GM04503 (cell line): ENCODE measurements at places on chromosomes 16 and 17.
A peak's percentile ranks its signal among the peaks of the same experiment; 100 is the strongest.

DNA sequence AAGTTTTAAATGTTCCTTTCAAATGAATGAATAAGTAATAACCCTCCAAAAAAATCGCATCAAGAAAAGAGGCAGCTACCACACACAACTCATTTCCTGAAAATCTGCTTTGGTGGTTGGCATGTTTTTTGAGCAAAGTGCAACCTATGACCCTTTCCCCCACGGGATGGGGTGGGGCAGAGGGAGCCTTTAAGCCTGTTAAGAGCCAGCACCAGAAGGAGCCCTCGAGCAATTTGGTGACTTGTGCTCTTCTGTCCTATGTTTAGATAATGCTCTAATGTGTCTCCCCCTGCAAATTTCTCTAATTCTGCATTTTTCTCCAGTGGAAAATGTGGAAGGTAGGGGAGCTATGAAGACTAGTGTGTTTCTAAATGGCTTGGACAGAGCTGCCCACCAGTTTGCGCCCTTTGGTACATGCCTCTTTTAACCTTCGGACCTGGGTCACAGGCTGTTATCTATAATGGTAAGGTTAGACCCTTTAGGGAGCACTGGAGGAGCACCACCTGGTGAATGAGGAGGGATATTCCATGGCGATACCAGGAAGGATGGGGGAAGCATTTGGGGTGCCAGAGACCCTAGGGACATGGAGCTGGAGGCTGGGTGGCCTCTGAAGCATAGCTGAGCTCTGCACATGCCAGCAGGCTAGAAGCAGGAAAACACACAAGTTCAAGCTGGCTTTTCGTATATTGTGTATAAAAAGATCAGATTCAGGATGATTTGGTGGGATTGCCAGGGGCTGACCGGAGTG lies 1.6 kb downstream of the PYCARD start:
- DNase-seq: no peak

DNA sequence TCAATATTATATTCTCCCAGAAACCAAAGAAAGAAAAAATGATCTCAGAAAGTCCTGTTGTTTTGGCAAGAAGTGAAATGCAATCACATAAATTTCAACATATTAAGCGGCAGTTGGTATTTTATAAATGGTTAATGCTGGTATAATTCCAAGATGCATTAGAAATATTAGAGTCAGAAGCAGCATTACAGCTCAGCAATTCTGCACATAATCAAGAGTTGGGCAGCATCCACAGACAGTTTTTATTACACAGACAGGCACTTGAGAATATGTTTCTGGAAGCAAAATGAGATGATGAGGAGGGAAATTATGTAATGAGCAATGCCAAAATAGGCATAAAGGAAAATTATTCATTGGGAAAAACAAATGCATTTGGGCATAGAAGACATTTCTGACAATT lies 148.1 kb downstream of the KCNJ2 start:
- no peak for DNase-seq

GRCh38 chr17:32660496-32660985 lies 173.7 kb downstream of the CDK5R1 start:
- no peak for DNase-seq

GRCh38 chr17:73429440-73430164 lies 117.8 kb upstream of the CDC42EP4 start:
- peak; percentile 5 for DNase-seq

- no peak for DNase-seq
These were observed 7.4 kb downstream of the KIFC3 start for GRCh38 chr16:57794849-57795430.

DNA sequence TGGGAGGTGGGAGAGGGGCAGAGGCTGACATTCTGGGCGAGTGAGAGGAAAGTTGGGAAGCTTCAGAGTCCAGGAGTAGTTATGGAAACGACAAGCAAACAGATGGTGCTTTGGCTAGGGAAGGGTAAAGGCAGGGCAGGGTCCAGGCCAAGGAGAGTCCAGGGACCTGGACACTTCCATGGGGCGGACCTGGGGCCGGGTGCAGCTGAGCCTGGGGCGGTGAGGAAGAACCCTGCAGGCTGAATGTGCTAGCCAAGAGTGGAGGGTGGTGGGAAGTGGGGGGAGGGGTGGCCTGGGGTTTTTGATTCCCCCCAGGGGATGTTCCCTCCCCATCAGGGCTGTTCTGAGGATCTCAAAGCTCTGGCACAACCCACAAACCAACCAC lies 2.6 kb downstream of the PPP1R9B start:
- no peak for DNase-seq

GRCh38 chr17:32445971-32446370 lies 1.7 kb downstream of the PSMD11 start:
- DNase-seq: no peak

- DNase-seq: peak; percentile 73
These were observed 29.0 kb downstream of the MARCHF10 start for GRCh38 chr17:62778990-62779681.

- no peak for DNase-seq
These were observed 40.0 kb upstream of the CCL1 start for GRCh38 chr17:34403006-34403405.

GRCh38 chr16:23121024-23121423 lies 28.2 kb downstream of the USP31 start:
- no peak for DNase-seq

DNA sequence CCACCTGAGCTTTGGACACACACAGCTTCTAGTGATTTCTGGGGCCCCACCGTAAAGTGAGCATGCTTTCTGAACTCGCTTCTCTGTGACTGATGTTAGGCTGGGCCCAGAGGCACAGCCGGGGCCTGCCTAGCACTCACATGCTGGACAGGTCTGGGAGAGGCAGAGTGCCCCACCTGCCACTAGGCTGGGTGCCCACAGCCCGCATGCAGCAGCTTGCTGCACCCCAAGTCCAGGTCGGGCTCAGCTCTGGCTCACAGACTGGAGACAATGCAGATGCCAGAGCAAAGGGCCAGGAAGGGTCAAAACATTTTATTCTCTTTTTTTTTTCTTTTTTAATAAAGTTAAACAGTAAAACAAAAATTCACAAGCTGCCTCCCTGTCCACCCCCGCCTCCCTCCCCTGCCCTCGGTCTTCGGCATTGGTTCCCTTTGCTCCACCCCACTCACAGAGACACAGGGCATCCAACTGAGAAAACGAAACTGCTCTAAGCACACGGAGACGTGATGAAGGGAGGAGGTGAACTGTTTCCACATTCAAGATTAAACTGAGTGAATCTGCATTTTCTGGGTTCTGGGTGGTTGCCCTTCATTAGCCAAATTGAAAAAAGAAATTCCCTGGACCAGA lies 9.7 kb downstream of the CNP start:
- no peak for DNase-seq

DNA sequence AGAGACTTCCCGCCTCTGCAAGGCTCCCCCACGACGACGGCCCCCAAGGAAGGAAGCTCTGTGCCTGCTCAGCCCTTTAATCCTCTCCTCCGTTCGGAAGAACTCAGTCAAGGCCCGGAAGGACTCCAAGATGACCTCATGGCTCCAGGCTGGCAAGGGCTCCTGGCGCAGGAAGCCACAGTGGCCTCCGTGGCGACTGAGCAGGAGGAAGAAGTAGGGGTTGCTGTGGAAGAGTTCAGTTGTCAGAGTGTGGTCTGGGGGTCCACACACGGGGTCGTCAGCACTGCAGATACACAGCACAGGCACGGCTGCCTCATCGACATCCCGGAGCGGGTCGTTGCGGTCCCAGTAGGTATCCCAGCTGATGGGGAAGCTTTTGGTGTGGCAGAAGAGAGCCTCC lies 4.2 kb downstream of the ABHD15 start:
- DNase-seq: no peak

- no peak for DNase-seq
These were observed 115.1 kb upstream of the RPL38 start for GRCh38 chr17:74088285-74088933.

DNA sequence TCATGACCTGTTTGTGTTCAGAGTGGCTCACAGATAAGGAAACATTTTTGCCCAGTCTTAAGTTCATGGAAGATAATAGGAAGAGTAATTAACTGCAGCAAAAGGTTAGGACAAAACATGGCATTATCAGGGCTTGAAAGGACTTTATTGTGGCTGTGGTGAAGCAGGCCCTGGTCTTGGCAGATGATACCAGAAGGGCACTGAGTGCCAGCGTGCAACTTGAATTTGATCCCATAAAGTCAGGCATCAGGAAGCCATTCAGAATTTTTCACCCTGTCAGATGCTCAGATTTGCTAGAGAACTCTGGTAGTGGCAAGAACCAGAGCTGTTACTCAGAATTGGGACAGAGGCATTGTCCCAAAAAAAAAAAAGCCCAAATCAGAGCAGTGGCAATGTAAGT lies 11.2 kb upstream of the COG7 start:
- no peak for DNase-seq

GRCh38 chr16:73092236-73092781 lies 44.4 kb upstream of the ZFHX3 start:
- DNase-seq: no peak

GRCh38 chr16:75099738-75100602 lies 16.6 kb downstream of the LDHD start:
- no peak for DNase-seq

DNA sequence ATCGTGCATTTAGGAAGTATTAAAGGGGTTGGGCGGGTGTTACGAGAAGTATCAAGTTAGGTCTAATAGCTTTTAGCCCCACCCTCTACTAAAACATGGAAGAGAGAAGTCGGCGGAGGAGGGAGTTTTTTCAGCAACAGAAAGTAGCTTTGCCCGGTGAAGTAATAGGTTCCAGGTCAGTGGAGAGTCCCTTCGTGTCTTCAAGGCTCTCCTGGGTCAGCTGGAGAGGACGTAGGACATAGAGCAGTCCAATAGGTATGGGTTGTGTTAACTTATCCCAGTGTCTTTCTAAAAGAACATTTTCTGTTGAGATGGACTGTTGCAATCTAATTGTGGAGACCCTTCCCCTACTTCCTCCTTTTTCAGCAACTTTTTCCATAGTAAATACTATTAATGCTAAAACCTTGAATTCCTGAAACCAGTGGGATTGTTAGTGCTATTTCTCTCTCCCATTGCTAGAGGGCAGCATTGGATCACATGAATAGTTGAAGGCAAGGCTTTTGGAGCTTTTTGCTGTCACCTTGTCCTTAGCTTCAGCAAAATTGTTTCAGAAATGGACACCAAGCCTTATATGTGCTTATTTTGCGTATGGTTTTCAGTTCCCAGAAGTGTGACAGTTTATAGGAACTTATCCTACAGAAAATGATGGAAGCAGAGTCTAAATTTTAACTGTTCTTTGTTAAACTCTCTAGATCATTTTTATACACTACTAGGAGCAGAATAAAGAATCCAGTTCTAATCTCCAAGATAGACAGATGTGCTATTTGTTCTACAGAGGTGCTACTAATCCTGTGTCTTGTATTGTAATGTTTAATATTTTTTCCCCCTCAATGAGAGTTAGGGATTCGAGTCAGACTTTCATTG lies 38.4 kb downstream of the UTP18 start:
- no peak for DNase-seq

- DNase-seq: peak; percentile 90
These were observed at the start of gene CHD9NB for GRCh38 chr16:53052519-53053501. Gene CHD9NB (minus strand): TSS chr16:53052897. CDS start chr16:53044158, 8,739 bp downstream.

DNA sequence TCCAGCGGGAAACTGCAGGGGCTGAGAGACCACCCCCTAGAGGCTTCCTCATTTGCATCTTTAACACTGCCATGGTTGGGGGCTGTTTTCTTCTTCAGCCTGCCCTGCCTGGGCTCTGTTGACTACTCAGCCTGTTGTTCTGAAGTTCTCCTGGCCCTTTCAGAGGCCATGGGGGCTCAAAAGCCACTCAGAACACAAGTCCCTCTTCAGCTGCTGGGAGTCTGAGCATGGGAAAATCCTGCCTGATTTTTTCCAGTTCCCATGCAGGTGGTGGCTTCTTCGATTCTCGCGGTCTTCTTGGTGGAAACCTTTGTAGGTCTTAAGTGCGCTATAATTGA lies 36.3 kb downstream of the PLCG2 start:
- no peak for DNase-seq

- DNase-seq: no peak
These were observed 240.3 kb downstream of the MAF start for GRCh38 chr16:79360267-79360666.

GRCh38 chr16:56700195-56700594 lies 17.9 kb downstream of the MT1X start:
- DNase-seq: no peak

- DNase-seq: no peak
These were observed 44.5 kb downstream of the TENT4B start for GRCh38 chr16:50197582-50197981.

- DNase-seq: no peak
These were observed 10.5 kb downstream of the HEXIM2 start for GRCh38 chr17:45172232-45172540.

DNA sequence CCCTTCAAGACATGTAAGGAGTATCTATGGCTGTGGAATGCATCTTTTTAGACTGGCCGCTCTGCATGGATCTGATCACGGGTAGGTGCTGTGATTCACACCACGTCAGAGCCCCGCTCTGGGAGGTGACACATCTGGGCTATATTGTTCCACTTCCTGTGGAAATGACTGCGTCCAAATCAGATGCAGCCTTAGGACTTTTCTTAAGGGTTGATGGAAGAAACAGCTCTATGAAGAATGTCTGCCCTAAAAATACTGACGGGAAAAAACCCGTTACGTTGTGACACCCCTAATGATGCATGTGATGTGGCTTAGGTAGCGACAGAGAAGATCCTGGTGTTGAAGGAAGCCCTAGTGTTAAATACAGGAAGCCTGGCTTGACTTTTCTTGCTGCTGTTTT lies 12.2 kb downstream of the BANP start:
- DNase-seq: peak; percentile 45

- no peak for DNase-seq
These were observed 68.0 kb downstream of the CBLN1 start for GRCh38 chr16:49213594-49213993.

DNA sequence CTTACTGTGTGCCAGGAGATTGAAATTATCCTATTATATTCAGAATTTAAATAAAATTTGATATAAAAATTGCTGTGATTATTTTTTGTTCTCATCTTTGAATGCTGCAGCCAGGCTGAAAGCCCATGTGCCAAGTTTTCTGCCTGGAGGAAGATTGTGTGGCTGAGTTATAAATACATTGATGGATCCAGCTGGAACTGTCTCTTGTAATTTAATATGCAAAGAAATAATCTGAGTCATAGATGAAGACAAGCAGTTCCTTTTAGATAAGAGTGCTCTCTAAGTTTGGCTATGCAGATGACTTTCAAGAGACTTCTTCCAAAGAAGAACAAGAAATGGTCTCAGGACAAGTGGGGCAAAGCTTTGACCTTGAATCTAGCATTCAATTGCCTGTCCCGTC lies 871.0 kb downstream of the CDH11 start:
- DNase-seq: no peak

GRCh38 chr16:67336648-67337047 lies 10.0 kb downstream of the LRRC36 start:
- DNase-seq: no peak

GRCh38 chr17:80181431-80181830 lies 11.6 kb downstream of the CARD14 start:
- no peak for DNase-seq

DNA sequence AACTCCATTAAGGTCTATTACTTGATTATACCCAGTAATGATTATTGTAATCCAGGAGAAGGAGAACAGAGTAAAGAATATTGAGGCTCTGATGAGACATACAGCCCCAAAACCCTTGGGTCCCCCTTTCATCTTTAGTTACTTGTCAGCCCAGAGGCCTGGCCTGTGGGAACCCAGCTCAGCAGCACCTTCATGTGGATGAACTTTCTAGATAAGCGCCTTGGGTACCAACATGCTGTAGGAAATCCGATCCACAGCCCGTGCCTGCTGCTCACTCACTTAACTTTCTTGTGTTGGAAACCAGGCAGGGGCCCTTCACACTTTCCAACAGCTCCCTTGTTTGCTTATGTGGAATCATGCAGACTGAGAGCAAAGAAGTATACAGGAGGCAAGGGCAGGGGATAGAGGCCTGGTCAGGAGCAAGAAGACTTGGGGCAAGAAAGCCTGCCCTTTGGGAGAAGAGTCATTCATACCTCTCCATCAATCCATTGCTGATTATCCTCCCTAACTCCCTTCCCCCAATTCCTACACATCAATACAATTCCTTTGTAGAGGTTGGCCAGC lies 64.0 kb upstream of the SOX9 start:
- DNase-seq: no peak
